ENCODE measurements at places on chromosomes 6 and 20.
A peak's percentile ranks its signal among the peaks of the same experiment; 100 is the strongest.

DNA sequence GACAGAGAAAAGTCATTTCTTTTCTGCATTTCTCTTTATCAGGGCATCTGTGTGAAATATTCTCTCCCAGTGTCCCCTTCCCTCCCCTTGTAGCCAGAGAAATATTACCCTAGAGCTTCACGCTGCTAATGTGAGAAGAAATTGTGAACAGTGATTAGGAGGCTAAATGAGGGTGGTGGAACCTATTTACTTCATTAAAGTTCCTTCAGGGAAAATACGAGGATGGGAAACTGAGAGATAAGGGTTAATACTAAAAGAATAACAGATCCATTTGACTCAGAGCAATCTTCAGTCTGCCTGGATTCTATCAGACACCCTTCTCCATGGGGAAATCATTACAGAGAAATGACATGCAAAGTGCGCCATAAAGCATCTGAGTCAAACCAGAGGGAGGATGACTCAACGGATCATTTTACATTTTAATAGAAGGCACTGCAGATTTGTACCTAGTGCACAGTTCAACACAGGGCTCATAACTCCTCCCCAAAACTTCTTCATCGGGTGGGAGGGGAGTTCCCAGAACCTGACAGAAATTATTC lies 131.3 kb downstream of the GJA10 start:
- peak; percentile 6 for DNase-seq

DNA sequence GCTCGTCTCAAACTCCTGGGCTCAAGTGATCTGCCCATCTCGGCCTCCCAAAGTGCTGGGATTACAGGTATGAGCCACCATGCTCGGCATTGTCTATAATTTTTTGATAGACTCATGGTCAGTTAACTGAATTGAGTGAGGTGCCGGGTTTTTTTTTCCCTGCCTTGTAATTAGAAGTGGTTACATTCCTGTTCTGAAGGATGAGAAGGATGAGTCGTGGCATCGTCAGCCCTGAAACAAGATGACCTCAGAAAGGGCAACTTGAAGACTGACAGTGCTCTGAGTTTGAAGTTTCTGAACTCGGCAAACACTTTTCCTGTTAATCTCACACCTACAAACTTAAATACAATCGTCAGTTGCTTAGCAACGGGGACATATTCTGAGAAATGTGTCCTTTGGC lies 158.7 kb upstream of the PDE10A start:
- no peak for DNase-seq

- DNase-seq: no peak
Observed at GRCh38 chr6:19866173-19866984, 29.2 kb downstream of the ID4 start.

DNA sequence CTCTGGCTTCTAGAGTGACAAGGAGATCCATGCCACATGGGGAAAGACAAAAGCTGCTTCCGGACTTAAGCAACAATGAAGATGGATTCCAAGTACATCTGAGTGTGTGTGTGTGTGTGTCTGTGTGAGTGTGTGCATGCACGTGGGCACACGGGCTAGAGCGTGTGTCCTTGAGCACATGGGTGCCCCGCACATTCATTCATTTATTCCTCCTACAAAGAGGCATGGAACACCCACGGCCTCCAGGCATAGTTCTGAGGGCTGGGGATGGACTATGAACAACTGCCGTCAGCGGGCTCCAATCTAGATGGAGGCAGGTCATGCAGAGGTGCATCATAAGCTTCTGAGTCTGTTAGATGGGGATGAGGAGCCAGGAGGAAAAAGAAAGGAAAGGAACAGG lies 49.1 kb downstream of the GRM4 start:
- DNase-seq: no peak

DNA sequence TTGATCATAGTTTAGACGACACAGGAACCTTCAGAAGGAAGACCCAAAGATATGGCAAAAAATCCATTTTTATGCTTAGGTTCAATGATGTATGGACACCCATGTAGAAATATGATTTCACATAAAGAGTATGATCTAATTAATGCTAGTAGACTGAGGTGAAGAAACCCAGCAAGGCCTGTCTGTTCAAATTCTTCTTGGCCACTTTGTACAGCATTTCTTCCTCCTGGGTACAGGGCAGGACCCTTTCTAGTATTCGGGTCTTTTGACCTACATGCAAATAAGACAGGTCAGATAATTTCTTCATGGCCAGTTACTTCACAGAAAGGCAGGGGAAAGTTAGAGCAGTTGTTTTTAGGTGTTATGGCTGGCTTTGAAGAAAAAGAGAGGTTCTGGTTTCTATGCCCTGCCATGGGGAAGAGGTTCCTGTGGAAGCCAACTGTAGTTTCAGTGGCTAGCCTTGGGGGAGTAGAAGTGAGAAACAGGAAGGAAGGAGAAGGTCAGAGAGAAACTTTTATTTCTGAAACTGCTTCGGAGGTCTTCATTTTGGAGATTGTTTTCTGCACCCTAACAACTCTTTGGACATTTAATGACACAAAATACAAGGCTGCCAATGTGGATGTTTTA lies 208.3 kb downstream of the PTPRK start:
- no peak for DNase-seq

DNA sequence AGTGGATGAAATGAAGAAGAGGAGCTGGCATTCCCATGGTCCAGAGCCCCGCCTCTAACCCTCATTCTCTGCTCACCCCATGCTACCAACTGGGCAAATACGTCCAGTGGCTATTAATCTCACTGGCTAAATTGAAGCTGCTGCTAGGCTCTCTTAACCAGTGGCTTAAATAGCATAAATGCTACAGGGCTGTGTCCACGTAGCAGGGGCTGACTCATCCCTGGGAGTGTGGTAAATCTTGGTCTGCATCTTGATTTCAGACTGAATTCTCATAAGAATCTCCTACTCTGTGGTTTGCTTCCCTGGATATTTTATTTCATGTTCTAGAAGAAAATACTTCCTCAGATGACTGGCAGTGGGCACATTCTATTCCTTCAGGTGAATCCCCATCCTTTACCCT lies 193.1 kb upstream of the ARG1 start:
- DNase-seq: no peak

DNA sequence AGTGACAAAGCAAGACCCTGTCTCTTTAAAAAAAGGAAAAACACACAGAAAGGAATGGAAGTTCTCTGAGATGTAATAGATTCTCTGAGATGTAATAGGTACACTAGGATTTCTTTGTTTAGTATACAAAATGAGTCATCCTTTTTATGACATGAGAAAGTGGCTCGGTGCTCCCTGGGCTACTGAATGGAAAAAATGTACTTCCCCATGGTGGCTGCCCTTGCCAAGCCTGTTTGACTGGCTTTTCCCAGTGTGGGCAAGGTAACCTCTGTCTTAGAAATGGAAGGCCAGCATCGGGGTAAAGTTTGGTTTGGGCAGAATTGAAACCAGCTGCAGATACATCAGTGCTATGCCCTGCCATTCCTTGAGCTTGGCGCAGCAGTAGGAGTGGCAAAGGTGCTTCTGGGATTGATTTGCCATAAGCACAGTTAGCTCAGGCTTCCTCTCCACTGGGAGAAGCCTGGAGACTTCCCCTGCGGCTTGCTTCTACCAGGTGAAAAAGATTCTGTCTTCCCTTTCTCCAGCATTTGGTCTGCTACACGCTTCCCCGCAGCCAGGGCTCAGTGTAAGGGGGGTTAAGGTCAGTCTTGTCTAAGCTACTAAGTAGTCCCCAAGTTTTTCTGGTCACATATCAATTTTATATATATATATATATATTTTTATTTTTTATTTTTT lies 24.5 kb downstream of the ARFGEF2 start:
- DNase-seq: no peak

- DNase-seq: no peak
Observed at GRCh38 chr6:132202574-132202973, 198.7 kb downstream of the MOXD1 start.

DNA sequence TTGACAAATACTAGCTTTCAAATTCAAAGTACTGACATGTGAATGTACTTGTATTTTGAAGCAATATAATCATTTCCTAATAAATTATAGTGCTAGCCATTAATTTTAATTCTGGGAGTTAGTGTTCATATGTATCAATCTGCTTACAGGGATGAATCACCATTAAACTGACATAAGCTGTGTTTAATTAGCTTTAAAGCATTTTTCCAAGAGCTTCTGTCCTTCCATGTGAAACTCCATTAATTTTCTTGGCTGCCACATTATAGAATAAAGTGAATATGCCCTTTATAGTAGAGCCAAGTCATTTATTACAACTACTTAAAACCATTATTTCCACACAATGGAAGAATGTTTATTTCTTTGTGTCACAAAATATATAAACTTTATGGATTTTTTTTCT lies 150.8 kb downstream of the COL21A1 start:
- DNase-seq: no peak

- no peak for DNase-seq
Observed at GRCh38 chr6:111773501-111774345, 99.5 kb downstream of the FYN start.

All from renal cortex interstitium (tissue), 15 donors.